HL-60 (cell line): ENCODE measurements at places on chromosomes 7 and 10.
A peak's percentile ranks its signal among the peaks of the same experiment; 100 is the strongest.

DNA sequence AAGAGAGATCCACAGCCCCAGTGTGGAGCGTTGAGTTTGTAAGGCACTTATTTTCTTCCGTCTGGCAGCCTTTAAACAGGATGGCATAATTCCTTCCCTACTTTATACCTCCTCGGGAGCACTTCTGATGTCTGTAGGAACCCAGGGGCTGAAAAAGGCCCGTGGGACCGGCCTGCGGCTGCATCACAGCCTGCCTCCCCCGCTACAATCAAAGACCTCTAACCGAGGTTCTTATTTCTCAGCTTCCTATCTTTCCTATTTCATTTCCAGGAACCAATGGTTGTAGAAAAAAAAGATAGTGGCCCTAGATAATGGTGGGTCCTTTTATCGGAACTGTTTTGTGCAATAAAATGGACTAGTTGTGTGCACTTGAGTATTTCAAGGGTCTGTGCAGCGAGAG lies 4.1 kb upstream of the CTBP2 start:
- DNase-seq = no peak

DNA sequence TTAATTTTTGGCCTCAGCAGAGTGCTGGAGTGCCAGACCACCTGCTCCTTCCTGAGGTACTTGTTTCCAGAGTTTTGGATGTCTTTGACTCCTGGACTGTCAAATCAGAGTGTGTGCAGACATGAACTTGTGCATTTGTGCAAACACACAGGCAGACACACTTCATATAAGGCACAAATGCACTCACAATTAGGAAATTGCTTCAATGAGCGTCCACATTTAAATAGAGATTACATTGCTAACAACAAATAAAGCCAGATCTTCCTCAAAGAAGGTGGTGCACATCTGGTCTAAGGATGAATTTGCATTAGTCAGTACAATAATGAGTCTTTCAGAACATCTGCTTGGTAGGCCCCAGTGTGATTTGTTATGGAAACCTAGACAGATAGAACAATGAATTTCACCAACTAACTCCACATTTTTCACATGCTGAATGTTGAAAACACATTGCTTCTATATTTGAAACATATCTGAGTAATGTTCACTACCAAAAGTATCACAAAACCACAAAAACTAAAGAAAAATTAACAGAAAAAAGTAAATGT lies 266.7 kb upstream of the INHBA start:
- DNase-seq = no peak

- DNase-seq = peak; percentile 49
Measured at GRCh38 chr7:135147341-135147898, 452 bp upstream of the TMEM140 start.

- DNase-seq = no peak
Measured at GRCh38 chr10:21529032-21529910, 3.8 kb upstream of the SKIDA1 start.

DNA sequence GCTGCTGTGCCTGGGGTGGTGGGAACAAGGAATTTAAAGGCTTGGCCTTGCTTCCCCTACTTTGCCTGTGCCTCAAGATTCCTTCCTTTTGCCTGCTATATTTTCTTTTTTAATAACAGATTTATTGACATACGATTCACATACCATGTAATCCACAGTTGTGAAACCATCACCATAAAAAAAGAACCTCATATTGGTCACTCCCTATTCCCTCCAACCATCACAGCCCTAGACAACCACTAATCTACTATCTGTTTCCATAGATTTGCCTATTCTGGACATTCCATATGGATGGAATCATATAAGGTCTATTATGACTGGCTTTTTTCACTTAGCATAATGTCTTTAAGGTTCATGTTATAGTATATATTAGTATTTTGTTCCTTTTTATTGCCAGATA lies 59.3 kb upstream of the TRIM8 start:
- no peak for DNase-seq

GRCh38 chr7:121271916-121272315 lies 56.9 kb upstream of the WNT16 start:
- DNase-seq = no peak

DNA sequence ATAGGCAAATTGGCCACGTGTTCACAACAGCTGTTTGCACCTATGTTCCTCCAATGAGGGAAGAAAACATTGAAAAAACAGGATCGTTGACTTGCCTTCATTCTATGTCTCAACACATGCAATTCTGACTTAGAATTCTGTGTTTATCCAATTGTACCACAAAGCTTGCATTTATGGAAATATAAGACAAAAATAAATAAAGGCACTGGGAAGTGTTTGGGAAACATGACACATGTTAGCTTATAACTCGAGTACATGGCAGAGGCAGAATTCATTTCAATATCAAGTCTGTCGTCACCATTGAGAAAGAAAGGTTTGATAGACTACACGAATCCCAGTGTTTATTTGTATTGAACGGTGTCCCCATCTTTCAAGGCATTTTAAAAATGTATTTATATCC lies 291.2 kb downstream of the AHR start:
- DNase-seq = no peak

DNA sequence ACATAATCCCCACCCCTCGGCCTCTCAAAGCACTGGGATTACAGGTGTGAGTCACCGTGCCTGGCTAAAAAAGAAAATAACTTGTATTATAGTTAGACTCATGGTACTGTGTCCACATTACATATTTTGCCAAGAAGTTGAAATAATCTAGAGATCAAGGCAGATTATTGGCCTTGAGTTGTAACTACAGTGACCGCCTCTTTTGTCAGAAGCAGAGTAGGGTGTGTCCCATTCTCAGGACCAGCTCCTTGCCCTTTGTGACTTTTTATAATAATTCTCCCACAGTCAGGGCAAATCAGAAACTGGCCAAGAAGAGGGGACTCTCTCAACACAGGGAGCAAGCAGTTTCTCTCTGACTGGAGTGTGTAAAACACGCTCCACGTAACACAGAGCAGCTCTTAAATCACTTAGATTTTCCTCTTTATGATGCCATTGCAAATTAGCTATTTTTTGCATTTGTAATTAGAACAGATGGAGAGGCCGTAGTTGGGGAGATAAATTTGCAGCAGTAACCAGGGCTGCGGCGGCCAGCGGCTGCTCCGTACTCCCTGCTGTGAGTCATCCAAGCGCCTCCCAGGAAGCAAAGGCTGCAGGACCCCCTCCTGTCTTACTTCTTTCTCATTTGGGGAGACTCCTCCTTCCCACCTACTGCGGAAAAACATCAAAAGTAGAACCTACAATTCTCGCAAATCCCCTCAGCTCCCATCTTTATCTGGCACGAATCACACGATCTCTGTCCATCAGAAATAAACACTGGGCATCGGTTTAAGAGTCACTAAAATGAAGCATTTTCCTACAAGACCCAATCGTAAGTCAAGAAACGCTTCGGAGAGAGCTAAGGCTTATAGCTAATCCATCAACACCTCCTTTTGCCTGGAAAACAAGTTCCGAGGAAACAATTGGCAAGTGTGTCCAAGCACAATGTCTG lies 32.1 kb upstream of the MSRB2 start:
- DNase-seq = no peak

- no peak for DNase-seq
Measured at GRCh38 chr10:100528921-100529474, 673 bp downstream of the NDUFB8 start.

GRCh38 chr7:8480527-8480926 lies 47.1 kb downstream of the NXPH1 start:
- no peak for DNase-seq

DNA sequence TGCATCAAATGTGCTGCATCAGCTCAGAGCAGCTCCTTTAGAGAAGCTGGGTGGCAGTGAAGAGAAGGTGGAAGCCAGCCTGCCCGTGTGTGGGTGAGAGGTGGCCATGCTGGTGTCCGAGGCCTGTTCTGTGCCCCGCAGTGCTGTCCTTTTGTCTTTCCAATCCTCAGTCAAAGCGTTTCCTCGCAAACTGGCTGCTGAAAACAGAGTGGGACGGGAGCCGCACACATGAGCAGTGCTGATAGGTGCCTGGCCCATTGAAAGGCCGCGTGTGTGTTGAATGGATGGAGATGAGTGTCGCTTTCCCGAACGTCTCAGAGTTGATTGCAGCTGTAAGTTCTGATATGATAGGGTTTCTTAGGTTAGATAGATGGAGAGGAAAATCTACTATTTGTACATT lies 39.3 kb downstream of the WDR37 start:
- DNase-seq = no peak

DNA sequence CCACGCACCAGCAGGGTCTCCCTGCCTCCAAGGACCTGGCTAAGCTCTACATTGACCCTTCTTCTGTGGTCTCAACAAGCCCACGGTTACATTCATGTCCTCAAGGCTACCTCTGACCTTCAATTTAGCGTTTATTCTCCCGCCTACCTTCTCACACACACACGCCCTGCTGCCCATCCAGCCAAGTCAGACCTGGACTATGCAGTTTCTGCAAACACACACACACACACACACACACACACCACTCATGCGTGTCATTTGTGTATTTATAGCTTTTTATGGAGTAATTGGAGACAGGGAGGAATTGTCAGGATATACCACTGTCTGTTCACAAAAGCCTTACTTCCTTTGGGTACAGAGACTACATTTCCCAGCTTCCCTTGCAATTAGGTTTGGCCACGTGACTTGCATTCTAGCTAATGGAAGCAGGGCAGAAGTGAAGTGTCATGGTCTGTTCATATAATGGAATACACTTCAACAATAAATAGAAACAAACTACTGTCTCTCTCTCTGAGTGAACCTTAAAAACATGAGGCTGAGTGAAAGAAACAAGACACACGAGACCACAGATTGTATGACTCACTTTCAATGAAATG lies 53.8 kb upstream of the CPXM2 start:
- DNase-seq = no peak

DNA sequence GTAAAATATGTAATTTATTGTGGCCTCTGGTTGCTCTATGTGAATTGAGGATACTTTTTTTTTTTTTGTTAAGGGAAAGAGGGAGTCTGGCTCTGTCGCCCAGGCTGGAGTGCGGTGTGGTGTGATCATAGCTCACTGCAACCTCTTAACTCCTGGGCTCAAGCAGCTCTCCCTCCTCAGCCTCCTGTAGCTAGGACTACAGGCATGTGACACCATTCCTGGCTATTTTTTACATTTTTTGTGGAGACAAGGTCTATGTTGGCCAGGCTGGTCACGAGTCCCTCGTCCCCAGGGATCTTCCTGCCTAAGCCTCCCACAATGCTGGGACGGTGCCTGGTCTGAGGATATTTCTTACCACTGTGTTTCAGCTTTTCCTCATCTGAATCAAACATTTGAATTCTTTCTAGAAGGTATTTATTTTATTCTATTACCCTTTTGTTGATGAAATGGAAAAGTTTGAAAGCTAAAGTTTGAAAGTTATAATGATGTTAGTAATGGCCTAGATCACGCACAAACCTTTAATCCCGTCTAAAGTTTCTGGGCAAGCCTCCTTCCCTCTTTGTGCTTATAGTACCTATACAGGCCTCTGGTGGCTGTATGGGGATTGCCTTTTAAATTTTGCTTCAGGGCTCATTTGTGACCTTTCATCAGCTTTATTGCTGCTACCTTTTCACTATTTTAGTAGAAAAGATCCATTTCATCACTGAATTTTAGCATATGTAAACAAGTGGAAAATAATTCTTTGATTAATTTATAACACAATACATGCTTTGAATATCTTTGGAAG lies 2.0 kb downstream of the IFRD1 start:
- DNase-seq = peak; percentile 32

DNA sequence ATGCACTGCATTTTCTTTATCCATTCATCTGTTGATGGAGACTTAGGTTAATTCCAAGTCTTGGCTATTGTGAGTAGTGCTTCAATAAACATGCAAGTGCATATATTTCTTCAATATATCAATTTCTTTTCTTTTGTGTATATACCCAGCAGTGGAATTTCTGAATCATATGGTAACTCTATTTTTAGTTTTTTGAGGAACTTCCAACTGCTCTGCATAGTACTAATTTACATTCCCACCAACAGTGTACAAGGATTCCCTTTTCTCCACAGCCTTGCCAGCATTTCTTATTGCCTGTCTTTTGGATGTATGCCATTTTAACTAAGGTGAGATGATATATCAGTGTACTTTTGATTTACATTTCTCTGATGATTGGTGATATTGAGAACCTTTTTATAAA lies 145.2 kb downstream of the LYZL1 start:
- DNase-seq = no peak

DNA sequence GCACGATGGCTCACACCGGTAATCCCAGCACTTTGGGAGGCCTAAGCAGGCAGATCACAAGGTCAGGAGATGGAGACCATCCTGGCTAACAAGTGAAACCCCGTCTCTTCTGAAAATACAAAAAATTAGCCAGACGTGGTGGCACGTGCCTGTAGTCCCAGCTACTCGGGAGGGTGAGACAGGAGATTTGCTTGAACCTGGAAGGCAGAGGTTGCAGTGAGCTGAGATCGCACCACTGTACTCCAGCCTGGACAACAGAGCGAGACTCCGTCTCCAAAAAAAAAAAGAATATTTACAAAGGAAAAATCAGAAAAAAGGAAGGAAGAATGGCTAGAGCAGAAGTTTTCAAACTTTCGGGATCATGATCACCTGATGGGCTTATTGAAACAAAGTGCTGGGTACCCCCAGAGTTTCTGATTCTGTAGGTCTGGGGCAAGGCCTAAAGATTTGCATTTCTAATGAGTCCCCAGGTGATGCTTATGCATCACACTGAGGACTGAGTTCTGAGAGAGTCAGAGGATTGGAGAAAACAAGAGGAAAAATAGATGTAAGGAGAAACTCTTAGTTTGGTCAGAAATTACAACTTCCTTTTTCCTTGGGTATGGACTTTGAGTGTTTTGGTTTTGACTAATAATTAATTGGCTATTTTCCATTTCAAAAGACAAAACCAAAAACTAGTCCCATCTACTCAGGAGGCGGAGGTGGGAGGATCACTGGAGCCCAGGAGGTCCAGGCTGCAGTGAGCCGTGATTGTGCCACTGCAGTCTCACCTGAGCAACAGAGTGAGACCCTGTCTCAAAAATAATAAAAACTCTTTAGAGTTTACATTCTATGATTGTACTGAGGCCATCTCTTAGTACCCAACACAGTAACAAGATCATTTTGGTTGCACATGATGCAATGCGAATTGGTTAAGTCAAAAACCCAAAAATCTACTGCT lies 14.4 kb downstream of the MARCHF5 start:
- no peak for DNase-seq

- no peak for DNase-seq
Measured at GRCh38 chr7:40057292-40057691, 77.1 kb downstream of the MPLKIP start.

DNA sequence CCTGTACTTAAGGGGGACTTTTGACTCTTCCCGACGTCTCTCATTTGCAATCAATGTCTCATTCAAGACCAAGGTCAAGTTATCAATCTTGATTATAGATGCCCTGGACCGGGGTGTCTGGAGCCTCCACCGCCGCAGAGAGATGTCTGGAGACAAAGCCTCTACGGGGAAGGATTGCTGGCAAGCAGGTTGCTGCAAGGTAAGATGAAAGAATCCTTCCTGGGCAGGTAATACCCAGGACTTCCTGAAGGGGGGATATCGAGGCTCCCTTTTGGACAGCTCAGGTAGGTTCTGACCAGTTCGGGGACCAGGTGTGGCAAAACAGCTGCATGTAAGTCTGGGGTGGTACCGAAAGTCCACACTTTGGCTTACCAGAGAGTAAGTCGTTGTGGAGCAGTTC lies 12.5 kb upstream of the CUX1 start:
- DNase-seq = no peak
